ENCODE measurements at places on chromosomes 6 and 20.

DNA sequence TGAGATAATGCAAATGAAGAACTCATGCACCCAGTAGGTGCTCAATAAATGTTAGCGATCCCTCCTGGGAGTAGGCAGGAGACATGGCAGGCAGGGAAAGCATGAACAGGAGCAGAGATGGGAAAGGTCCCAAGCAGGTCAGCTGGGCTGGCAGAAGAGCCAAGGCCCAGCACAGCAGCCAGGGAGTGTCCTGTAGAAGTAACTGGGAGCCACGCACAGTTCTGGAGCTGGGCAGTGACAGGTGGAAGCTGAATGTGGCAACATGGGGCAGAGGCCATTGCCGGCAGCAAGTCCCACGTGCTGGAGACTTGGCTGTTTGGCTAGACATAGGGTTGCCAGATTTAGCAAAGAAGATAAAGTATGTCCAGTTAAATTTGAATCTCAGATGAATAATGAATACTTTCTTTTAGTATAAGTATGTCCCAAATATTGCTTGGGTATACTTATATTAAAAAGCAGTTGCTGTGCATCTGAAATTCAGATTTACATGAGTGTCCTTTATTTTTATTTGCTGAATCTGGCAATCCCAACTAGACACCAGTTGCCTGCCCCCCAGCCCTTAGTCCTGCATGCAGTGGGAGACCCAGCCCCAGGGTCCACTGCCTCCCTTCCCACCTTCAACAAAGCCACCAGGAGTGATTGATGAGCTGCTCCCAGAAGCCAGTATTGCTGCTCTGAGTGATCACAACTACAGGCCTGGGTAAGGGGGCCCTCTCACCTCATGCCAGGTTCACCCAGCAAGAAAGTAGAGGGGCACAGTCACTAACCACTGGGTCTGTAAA lies 3.7 kb upstream of the LPIN3 start:
- DNase-seq: no peak

DNA sequence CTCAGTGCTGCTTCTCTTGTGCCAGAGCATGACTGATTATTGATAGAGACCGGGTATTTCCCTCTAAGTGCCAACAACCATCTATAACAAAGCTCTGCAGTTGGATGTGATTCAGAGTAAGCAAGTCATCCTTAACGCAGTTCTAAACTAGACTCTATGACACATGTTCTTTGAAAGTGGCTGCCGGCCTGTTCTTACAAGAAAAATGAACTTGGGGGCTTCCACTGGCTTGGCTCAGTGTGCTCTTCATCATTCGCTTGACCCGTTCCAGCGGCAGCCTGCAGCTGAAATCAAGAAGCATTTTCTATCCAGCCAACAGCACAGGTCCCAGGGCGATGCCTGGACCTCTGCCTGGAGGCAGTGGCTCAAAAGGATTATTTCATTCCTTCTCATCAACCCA lies 29.8 kb downstream of the GFOD1 start:
- DNase-seq: no peak

GRCh38 chr6:64890609-64891008 lies 816.4 kb downstream of the EYS start:
- DNase-seq: no peak

DNA sequence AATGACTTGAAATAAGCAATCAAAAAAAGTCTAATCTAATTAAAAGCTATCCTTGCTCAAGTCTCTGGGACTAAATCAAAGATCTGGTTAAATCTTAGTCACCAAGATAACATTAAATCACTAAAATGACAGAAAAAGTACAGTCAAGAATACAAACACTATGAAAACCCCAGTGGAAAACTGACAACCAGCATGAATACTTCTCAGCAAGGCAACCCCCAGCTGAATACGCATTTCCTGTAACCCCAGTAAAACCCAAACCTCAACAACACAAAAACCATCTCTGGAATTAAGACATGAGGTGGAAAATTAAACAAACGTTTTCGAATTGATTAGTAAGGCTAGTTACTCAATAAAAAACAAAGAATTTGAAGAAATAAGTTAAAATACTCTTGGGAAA lies 23.7 kb upstream of the ZC3H12D start:
- no peak for DNase-seq

Data from NCI-H1092 treated with DMSO at 0.1 percent for 48 hours (cell line).